ENCODE measurements at places on chromosomes 1 and 21.

DNA sequence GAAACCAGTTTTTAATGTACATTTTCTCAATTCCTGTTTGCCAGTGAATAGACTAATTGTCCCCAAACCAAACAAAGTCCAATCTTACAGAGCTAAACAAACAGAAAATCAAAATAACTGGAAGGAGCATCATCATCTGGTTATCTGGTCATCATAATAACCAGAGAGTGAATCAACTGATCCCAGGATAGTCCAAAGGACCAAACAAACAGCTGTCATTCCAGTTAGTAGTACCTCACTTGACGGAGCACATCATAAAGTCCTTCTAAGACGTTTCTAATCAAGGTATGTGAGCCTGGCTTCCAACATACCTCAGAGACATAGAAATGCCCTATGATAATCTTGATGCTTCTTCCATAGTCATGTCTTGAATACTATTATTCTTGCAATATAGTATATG lies 240.5 kb downstream of the LTN1 start:
- DNase-seq = no peak

- DNase-seq = no peak
Observed at GRCh38 chr1:94804442-94804837, 15.7 kb upstream of the SLC44A3 start.

DNA sequence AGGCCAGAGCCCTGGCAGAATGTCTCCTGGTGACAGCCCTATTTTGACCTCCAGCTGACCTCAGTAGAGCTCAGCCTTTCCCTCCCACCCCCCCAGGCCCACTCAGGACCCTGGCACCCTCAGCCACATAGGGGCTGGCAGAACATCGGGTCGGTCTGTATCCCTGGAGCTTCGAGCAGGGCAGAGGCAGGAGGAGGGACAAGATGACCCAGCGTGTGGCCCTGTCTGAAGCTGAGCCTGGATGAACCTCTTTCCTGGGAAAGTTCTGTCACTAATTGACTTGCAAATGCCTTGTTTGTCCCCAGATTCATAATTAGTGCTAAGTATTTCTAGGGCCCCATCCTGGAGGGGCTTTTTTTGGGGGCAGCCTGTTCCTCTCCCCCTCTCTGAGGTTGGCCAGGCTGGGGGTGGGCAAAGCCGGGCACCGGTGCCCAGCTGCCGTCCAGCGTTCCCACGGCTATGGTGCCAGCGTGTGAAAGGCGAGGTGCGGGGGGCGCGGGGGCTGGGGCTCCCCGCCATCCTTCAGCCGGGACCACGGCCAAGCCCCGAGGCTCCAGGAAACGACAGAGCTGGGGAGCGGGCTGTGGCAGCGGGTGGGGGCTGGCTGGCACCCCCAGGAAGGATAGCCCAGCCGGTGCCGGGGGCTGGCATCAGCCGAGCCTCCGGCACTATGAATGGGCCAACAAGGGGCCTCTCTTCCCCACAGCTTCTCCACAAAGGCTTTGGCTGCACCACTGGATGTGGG lies 31.4 kb downstream of the RHBG start:
- DNase-seq = no peak

DNA sequence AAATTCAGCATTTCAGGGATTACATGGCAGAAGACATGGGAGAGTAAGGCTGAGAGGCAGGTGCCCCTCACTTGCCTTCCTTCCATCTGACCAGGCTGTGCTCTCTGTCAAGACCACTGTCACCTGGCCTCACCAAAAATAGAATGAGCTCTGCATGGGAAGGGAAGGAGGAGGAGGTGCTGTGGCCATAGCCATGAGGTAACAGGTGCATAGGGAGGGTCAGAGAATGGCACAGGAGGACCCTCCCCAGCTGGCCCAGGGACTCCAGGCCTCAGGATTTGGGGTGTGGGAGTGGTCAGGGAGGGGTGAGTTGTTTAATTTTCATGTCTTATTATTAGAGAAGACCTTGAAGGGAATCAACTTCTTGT lies 192.3 kb downstream of the FCRL5 start:
- DNase-seq = no peak

GRCh38 chr21:38979271-38980121 lies 173.8 kb downstream of the ETS2 start:
- peak; percentile 64 for DNase-seq

DNA sequence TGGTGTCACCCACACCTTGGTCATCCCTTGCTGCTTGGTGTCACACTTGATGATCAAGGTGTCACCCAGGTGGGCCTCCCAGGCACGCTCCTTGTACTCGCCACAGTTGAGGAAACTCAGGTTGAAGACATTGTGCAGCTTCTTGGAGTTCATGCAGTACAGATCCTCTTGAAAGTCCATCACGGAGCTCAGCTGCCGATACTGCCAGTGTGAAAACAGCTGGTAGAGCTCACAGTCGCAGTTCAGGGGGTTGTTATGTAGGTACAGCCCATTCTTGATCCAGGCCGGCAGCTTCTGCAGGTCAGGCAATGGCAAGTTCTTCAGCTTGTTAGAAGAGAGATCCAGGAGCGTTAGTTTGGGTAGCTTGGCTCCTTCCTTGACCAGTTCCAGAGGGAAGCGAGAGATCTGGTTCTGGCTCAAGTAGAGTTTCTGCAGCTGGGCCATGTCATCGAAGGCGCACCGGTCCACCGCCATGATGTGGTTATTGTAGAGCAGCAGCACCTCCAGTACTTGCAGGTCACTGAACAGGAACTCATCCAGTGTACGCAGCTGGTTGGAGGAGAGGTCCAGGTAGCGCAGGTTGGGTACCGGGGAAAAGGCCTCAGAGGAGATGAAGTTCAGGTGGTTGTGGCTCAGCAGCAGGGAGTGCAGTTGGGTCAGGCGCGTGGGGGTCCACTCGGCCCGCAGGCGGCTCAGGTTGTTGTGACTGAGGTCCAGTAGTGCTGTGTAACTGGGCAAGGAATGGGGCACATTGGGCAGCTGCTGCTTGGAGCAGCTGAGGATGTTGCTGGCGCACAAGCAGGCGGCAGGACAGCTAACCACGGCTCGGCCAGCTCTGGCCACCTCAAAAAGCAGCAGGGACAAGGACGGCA lies 1.3 kb downstream of the AMIGO1 start:
- no peak for DNase-seq

GRCh38 chr1:201845331-201846083 lies 16.6 kb downstream of the IPO9 start:
- DNase-seq = no peak

All from AML-193 (cell line).